ENCODE measurements at places on chromosomes 12 and 14.

DNA sequence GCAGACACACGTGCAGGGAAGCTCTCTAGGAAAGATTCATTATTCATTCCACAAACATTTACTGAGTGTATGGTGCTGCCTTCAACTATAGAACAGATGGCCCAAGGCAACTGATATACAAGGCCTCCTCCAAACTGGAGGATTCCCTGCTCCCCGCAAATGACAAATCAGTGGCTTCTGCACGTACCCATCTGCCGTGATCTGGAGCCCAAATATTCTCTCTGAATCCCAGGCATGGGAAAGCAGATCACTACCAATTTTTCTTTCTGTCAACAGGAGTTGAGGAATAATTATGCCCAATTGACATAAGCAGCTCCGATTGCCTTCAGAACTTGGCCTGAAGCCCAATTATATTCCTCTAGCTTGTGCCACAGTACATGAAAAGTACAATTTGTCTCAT is 174.2 kb upstream of the CCDC196 start:
- no peak for DNase-seq

- no peak for DNase-seq
These were observed 30.6 kb upstream of the PPFIBP1 start for GRCh38 chr12:27493260-27493940.

GRCh38 chr12:52121824-52122539 is 42.5 kb downstream of the SMIM41 start:
- peak; percentile 75 for DNase-seq

DNA sequence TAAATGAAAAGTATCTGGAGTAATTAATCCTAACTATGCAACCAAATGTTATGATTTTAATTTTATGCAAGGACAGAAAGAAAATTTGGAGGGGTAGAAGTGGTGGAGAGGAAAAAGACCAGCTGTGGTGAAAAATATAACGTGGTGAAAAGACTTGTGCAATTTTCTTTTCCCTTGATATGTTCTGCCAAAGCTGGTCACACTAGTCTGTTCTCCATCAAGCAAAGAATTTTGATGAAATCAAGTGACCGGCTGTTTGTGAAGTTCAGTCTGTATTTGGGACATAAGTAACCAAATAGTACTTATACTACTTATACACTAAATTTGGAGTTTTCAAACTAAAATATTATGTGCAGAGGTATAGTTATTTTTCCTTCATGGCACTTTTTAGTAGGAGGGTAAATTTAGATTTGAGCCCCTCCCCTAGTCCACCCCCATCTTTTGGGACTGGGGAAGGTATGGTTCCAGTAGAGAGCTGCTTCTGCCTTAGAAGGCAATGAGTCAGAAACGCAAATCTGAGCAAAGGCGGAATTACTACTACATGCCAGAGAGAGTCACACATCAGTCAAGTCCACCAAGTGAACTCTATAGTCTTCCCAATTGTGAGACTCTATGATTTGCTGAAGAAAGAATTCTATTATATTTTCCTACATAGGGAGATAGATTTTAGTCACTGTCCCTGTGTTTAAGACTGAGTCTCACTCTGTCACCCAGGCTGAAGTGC is 229.7 kb downstream of the SLC25A21 start:
- no peak for DNase-seq

GRCh38 chr14:68520637-68521556 is 272.0 kb downstream of the ZFP36L1 start:
- DNase-seq, result no peak

DNA sequence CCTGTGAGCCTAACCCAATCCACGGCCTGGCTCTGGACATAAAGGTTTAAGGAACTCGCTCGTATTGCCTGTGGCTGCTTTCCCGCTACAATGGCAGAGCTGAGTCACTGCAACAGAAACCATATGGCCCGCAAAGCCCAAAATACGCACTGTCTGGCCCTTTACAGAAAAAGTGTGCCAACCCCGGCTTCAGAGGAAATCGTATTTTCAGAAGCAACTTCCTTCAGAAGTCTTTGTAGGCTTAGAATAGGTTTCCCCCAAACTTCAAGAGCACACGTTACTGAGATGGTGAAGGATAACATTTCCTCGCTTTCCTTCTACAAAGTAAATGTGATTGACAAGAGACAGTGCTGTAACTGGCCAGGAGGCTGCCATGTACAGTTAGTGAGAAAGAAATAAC is 34.8 kb upstream of the TESC start:
- peak; percentile 81 for DNase-seq

DNA sequence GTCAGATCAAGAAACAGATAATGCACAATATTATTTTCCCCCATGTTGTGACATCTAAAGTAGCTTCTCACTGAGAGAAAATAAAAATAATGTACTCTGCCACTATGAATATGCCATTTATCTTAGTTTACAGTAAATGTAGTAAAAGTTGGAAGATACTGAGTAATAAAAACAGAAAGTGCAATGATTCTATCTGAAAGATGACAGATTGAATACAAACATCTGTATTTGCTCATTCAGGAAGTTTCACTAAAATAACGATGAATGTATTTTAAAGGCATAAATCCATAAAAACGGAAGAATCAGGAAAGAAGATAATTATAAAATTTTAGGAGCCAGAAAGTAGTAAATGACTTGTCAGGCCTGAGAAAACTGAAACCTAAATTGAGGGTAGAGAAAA is 18.2 kb downstream of the SLC35F4 start:
- no peak for DNase-seq

DNA sequence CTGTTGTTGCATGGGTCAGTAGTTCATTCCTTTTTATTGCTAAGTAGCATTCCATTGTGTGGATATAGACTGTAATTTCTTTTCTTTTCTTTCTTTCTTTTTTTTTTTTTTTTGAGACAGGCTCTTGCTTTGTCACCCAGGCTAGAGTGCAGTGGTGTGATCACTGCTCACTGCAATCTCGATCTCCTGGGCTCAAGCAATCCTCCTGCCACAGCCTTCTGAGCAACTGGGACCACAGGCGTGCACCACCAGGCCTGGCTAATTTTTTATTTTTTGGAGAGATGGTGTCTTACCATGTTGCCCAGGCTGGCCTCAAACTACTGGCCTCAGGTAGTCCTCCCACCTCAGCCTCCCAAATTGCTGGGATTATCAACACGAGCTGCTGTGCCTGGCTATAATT is 5.2 kb downstream of the ATP6V0A2 start:
- no peak for DNase-seq

DNA sequence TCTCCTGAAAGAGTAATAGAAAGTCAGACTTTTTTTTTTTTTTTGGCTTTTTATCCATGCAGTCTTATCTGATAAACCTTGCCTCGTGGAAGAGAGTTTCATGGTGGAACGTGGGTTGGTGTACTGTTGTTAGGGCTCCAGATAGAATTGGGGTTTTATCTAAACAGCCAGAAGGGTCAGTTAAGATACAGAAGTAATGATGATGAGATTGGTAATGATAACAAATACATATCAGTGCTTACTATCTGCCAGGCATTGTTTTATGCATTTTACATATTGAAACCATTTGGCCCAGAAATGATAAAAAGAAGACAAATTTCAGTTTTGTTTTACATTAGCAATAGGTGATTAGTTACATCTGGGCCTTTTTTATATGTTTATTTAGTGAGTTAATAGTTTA is 372.8 kb upstream of the PRICKLE1 start:
- DNase-seq, result no peak

DNA sequence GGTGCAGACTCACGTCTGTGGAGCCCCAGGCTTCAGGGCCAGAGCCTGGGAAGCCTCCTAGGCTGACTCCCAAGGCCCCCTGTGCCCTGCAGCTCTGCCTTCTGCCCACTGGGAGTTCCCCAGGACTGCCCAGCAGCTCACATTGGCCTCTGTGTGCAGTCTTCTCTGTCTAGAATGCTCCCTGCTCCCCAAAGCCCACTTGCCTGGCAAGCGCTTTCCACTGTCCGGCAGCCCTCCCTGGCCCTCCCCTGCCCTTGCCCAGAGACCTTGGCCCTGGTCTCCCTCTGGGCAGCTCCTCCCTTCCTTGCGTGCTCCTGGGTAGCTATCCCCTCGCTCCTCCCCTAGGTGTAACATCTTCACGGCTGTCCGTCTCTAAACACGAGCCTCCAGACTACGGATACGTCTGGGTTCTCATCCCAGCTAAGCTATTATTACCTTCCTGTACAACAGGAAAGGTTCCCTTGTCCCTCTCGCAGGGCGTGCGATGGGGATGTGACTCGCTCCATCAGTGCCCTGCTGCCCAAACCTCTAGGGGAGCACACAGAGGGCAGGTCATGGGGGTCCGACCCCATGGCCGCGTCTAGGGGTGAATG is 325.5 kb upstream of the RTL1 start:
- DNase-seq, result peak; percentile 30

- DNase-seq, result no peak
These were observed 576.1 kb downstream of the ALG10 start for GRCh38 chr12:34598352-34598827.
